SK-N-SH treated with all-trans-retinoic acid at 6 μM for 48 hours (cell line): ENCODE measurements at places on chromosomes 6 and 20.

DNA sequence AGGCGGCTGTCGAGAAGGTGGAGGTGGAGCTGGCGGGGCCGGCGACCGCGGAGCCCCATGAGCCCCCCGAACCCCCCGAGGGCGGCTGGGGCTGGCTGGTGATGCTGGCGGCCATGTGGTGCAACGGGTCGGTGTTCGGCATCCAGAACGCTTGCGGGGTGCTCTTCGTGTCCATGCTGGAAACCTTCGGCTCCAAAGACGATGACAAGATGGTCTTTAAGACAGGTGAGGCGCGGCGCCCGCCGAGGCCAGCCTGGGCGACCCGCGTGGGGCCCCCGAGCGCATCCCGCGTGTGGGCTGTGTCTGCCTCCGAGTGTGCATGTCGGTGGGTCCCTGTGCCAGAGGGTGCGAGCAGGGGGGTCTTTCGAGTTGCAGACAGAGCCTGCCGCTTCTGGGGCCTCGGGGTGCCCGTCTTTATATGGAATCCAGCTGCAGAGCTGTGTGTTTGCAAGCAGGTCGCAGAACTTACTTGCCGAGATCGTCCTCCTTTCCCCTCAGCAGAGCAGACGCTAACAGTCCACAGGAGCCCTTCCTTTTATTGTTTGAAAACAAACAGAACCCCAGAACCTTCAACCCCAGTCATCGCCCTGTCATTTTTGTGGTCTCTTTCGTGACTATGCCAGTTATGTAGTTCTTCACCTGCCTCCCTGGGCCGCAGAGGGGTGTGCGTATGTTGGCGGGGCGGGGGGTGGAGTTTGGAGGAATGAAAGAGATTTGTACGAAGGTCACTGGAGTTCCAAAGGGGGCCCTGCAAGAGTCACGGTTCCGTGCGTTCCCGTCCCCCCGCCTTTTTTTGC, 766 bp downstream of the SLC16A10 start:
- ATAC-seq: peak; percentile 44

GRCh38 chr20:45039475-45039820, 61.5 kb downstream of the KCNS1 start:
- no peak for ATAC-seq

GRCh38 chr20:50439539-50440453, 70.4 kb upstream of the PTPN1 start:
- no peak for ATAC-seq

DNA sequence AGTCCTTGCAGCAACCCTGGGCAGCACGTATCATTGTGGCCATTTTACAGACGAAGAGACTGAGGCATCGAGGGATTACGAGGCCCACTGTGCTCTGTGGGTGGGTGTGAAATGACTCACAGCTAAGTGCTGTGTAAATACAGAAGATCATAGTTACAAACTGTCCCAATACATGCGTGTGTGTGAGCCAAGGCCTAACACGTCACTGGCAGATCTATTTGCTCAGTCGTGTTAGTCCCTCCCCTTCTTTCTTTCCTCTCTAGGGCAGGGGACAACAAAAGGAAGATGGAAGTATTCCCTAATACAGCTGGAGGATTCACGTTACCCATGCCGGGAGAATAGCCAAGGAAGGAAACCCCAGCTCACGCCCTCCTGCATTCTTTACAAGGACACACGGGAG, 175.9 kb downstream of the CDC5L start:
- no peak for ATAC-seq

DNA sequence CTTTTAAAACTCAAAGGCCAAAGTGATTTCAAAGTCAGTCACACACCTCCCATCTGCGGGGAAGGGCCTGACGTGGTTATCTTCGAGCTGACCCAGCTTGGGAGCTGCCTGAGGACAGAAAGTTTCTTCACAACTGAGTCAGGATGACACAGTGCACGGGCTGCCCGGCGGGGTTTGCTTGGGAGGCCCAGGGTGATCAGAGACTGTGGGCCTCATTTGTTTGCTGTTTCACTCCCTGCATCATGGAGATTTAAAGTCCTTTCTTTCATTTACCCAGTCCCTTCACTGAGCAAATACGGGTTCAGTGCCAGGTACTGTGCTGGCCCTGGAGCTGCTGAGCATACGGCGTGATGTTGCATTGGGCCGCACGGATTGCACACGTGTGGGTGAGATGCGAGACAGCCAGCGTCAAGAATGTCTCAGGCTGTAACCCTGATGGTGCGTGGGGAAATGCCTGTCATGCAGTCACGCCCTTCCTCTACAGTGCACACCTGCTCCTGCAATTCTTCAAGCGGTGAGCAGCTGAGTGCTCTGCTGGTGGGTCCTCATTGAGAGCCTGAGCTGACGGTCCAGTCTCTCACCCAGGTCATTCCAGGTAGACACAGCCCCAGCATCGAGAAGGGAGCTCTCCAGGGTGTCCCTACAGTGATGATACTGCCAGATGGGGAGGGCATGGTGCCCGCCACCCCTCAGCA, 82.7 kb upstream of the PMEPA1 start:
- ATAC-seq: no peak

DNA sequence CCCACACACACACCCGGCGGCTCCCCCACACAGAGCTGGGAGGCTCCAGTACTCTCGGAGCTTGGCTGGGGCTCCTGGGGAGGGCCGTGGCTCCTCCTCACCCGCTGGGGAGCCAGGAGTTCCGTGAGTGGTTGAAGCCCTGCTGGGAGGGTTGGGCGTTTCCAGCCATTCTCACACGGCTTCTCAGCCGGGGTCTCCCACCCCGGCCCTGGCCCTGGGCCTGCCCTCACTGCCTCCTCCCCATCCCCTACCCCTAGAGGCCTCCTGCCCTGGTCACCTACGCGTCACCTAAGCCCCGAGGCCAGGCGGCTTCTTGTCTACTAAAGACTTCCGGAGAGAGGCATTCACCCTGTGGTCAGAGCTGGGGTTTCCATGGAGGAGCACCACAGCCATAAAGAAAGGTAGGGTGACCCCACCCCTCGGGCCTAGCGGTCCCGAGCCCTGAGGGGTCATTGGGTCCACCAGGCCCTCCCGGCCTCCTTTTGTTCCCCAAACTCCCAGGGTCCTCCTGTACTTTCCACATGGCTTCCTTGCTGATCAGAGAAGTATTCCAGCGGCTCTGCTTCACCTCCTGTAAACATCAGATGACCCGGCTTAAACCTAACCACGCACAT, 99.3 kb downstream of the TTLL2 start:
- no peak for ATAC-seq

DNA sequence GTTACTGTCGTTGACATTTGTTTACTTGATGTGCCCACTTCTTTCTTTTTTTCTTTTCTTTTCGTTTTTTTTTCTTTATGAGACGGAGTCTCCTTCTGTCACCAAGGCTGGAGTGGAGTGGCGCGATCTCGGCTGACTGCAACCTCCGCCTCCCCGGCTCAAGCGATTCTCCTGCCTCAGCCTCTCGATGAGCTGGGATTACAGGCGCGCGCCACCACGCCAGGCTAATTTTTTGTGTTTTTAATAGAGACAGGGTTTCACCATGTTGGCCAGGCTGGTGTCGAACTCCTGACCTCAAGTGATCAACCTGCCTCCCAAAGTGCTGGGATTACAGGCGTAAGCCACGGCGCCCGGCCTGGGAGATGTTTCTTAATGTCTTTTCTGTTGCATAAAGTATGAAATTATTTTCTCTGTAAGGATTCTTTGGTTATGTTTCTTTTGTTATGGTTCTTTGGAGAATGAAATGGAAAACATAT, 33.3 kb upstream of the PRSS16 start:
- ATAC-seq: no peak

- peak; percentile 4; the same call in 1 of the 3 replicates for ATAC-seq
Observed at GRCh38 chr6:44662461-44663121, 275.1 kb downstream of the CDC5L start.

DNA sequence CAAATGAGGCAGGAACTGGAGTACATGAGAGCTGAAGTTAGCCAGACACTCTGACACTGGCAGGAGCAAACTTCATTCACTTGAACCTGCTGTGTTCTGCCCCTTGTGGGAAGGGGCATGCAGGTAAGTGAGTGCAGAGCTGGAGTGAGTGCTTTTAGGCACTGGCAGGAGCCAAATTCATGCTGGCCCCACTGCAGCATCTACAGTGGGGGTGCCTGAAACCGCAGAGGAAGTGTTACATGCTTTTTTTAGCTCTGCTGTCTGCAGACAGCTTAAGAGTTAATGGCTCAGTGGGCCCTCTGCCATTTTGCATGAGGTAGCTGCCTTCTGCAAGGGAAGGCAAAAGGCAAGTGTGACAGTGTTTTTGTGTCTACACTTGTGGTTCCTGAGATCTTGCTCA, 167.9 kb upstream of the SYNCRIP start:
- ATAC-seq: no peak

DNA sequence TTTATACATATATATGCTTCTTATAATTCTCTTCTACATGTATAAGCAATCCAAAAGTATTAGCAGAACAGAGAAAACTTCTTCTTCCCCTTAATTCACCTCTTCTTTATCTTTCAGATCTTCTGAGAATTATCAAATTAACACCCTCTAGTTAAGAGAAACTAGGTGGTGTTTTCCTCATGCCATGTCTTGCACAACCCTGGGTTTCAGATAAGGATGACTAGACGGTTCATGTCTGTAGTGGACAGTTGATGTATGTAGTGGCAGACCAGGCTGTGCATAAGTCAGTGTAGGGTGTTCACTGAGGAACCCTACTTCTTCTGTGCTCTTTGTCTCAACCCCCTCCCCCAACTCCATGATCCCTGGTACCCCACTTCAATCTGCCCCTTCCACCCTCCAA, 187.3 kb downstream of the SAMD5 start:
- no peak for ATAC-seq

DNA sequence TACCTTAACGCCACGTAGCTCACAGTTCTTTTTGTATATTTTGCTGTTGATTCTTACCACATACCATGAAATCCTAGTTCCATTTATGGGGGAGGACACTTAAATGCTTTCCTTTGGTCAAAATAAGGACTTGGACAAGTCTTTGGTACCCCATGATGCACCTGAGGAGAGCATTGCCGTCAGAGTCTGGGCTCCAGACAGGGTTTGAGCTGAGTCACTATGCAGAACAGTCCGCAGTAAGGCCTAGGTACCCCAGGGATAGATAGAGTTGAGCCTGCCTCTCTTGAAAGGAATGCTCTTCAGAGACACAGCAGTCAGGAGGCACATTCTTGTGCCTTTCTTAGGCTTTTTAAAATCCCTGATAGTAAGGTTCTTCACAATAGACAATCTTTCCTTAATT, 6.0 kb downstream of the PARD6B start:
- no peak for ATAC-seq

DNA sequence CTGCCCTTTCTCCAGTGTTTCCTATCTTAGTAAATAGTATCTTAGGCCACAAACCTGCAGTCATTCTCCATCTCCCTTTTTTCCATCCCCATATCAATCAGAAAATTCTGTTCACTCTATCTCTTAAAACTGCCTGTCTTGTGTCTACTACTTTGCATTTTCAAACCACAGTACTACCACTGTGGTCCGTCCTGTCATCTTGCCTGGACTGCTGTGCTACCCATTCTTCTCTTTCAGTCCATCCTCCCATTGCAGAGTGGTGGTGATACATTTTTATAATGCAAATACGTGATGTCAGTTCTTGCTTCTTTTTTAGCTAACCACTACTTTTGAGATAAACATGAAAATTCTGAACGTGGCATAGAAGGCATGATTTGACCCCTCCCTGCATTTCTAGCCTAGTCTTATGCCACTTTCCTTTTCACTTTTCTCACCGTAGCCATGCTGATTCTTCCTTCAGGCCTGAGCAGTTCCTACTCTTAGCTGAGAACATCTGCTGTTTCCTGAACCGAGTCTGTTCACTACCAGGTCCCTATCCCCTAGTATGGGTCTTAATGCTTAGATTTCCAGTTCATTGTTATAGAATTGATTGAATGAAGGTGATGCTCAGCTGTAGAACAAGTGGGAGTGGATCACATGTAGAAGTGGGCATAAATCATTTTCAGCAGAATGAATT, 13.8 kb downstream of the TBPL1 start:
- ATAC-seq: no peak

GRCh38 chr6:64890609-64891008, 816.4 kb downstream of the EYS start:
- no peak for ATAC-seq

- no peak for ATAC-seq
Observed at GRCh38 chr6:114740547-114740946, 397.7 kb upstream of the HS3ST5 start.

DNA sequence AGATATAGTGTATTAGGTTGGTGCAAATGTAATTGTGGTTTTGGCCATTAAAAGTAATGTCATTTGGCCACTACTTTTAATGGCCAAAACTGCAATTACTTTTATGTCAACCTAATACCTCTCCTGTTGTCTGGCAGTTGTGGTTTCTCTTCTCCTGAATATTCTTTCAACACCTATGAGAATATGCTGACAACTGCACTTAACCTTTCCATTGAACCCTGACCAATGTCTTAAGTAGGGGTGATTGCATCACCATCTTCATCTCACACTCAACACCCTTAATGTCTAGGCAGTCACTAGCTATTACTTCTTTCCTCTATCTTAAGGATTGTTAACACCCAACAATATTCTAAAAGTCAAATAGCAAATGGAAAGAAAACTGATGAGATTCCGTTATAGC, 200.5 kb upstream of the HSF2 start:
- ATAC-seq: no peak

GRCh38 chr6:29762781-29763214, 39.6 kb downstream of the HLA-F start:
- no peak for ATAC-seq

- ATAC-seq: no peak
Observed at GRCh38 chr20:15576411-15576810, 996.8 kb downstream of the KIF16B start.

- peak; percentile 82 for ATAC-seq
Observed at GRCh38 chr20:48897305-48898010, 24.1 kb upstream of the ARFGEF2 start.

- ATAC-seq: no peak
Observed at GRCh38 chr6:47057830-47058540, 15.9 kb upstream of the ADGRF1 start.

DNA sequence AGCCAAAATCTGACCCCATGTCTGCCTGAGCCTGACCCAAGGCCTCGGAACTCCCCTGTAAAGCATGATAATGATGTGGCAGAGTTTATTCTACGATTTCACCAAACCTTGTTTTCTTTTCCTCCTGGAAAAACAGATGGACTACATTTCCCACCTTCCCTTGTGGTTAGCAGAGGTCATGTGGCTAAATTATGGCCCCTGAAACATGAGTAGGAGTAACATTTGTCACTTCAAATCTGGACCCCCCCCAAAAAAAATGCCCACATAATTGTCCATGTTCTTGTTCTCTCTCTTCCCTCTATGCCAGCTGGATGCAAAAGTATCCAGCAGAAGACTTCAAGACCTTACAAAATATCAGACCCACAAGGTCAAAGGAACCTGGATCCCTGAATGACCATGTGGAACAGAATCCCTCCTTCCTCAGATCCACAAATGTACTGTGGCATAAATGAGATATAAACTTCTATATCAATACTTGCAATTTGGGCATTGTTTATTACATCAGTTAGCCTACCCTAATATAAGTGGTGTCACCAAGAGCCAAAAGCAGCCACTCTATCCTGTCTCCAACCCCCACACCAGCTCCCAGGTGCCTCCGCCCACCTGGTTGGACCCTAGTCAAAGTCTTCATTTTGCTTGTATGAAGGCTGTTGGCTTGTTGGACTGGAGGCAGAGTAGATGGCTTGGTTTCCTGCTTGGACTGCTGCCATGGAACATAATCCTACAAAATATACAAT, 1.4 kb downstream of the C20orf96 start:
- ATAC-seq: no peak
